ENCODE measurements at places on chromosomes 16 and 17. TPM values are rescaled to one million over a fixed set of nuclear protein-coding genes. Genes with fewer than 3 reads are reported as not detected.

Gene RAB37
- 2.2 TPM for polyA plus RNA-seq

Gene KRTAP9-8
- polyA plus RNA-seq: not detected

Gene AANAT
- polyA plus RNA-seq: not detected

Gene SPSB3
- 76.2 TPM for polyA plus RNA-seq

Gene KRTAP4-6
- not detected for polyA plus RNA-seq

Gene CDRT4
- 1.3 TPM for polyA plus RNA-seq

Gene DLG4
- polyA plus RNA-seq: 5.5 TPM

Gene PIK3R6
- polyA plus RNA-seq: 0.09 TPM

Gene SDK2
- polyA plus RNA-seq: 0.22 TPM
